NCI-H2029 (cell line): ENCODE measurements at places on chromosomes 3 and 15.

DNA sequence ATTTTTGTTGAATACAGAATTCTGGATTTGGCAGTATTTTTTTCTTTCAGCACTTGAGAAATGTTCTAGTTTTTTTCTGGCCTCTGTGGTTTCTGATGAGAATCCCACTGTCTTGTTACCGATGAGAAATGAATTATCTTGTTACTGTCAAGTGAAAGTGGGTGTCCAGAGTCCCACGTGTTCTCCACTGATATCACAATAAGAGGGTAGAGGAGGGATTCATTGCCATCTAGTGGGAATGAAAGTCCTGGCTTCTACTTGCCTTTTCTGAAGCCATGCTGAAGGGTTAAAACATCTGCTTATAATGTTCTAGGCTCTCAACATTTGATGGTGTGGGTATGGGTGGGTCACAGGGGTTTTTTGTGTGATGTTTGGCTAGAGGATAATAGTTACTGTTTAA, 66.1 kb downstream of the SEC22A start:
- no peak for DNase-seq

DNA sequence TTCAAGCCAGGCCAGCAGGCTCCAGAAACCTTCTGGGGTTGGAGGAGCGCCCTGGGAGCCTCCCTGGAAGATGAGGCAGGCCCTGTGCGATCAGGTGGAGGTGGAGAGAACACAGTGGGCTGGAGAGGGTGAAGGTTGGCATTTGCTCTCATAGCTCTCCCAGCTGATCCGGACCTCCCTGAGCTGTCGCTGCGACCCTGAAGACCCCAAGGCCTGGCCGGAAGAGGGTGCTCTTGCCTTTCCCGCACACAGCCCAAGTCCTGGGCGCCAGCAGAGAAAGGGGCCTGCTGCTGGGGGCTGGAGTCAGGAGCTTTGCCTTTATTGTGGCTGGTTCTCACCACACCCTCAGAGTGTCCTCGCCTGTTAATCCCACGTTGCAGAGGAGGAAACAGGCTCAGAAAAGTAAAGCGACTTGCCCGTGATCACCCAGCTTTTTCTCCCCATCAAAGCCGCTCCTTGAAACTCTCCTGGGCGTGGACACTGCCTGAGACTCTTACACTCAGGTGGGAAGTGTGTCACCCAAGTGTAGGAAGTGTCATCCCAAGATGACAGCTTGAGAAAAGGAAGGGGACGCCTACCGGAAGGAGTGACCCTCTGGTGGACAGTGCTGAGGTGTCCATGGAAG, 8.6 kb upstream of the RPL29 start:
- DNase-seq: no peak

DNA sequence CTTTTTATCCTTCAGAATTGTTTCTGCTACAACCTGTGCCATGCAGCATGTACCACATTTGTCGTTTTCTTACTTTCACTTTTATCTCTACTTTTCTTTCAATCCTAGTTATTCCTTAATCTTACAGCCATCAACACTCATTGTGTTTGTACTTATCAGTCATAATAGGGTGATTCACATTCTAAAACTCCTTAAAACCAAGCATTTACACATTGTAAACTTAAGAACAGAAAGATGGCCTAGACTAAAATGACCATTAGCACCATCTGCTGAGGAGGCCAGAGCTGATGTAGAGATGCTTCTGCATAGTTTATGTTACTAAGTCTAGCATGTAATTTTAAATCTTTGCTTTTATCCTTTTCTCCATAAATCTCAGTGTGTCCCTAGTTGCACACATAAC, 25.5 kb downstream of the EIF2AK4 start:
- DNase-seq: no peak

DNA sequence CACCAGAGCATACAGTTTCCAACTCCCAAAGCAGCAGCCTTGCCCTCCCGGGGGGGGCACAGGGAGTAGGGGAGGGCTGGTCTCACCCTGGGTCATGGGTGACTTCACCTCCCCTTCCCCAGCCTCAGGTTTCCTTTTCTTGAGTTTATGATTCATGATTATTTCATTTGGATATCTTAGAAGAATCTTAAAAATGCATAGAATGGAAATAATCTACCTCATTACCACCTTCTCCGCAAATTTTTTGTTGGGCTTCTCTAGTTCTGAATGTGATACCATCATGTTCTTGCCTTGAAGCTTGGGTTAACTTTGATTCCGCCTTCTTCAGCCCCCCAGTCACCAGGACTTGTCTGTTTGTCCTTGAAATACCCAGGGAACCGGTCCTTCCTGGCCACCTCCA, 148.8 kb upstream of the ROPN1 start:
- DNase-seq: no peak

DNA sequence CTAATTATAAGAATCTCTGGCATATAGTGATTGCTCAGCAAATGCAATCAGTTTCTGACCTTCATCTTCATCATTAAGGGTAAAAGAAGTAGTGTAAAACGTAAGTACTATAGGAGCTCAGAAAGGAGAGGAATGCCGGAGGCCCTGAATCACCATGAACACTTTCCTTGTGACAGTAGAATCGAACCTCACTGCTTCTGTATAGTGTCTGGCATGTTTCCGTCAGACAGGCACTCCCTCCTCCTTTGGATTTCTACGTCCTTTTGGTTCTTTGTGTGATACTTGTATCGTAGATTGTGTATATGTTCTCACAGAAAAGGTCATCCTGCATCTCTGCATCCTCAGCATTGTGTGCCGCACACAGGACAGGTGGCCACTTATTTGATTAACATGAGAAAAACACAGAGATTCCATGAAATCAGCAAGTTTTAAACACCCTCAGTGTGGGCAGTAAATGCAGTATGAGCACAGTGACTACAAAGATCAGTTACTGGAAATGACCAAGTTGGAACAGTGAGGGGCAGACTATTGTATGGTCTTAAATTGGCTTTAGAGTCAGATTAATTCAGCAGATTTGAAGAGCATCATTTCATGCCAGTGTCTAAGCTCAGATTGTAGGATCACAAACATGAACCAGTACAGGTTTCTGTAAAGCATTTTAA, 234.5 kb downstream of the UBE2E2 start:
- DNase-seq: no peak

- DNase-seq: no peak
Measured at GRCh38 chr3:173411375-173411973, 13.9 kb downstream of the NLGN1 start.
